GM23338 (cell line): ENCODE measurements at places on chromosomes 2 and 18.

DNA sequence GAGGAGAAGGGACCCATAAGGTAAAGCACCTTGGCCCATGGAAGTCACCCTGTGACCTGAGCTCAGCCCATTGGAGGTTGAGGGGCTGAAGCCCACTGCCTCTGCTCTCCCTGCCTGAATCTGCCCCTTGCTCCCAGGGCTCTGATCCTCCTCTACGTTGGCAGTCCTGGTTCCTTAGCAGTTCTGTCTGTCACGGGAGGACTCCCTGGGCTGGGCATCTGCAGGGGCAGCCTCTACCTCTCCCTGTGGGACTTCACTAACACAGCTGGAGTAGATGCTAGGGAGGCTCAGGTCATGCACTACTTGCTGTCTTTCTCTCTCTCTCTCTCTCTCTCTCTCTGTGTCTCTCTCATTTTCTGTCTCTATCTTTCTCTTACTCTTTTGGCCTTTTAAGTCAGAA is 8.7 kb downstream of the GYPC start:
- DNase-seq, result no peak

- peak; percentile 75 for DNase-seq
Measured at GRCh38 chr2:75560022-75560767, 544 bp downstream of the EVA1A start.

DNA sequence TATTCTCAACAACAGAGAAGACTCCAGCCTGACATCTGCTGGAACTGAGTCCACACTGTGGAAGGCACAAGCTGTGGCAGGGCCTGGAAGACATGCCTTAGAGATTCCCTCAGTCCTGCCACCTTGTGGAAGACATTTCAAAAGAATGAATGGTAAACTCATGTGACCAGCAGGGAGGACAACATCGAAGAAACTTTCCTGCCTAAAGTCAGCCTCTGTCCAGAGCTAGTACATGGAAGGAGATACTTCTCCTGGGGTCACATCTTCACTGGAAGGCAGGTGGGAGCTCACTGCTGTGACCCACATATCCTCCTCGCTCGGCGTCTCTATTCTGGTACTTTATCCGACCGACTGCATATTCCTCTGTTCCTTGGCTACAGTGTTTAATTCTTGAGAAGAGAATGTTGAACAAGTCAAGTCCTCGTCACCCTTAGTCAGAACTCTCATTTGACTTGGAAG is 59.5 kb downstream of the PUM2 start:
- peak; percentile 92 for DNase-seq

DNA sequence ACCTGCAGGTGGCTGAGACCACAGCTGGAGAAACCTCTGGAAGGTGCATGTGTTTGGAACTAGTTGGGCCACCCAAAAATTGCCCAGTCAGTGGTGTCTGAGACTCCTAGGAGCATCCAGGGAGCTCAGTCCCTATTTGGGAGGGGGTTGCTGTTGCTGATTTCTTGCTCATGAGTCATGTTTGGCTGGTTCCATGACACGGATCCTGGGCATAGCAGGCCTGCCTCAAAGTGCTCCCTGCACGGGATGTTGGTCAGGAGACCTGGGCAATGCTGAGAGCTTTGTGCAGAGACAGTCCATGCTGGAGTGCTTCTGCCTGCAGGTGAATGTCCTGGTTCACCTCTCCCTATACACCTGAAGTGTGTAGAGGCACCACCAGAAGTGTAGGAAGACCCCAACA is 194.2 kb downstream of the GLI2 start:
- no peak for DNase-seq

DNA sequence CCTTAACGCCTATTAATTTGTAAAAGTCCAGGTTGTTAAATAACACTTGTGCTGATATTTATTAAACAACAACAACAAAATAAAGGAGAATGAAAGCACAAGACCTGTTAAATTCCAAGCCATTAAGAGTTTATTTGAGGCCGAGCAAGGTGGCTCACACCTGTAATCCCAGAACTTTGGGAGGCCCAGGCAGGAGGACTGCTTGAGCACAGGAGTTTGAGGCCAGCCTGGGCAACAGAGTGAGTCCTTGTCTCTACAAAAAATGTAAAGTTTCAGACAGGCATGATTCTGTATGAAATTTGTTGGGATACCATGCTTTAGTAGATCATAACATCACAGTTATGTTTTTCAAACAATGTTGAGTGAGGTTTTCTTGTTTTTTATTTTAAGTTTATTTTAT is 17.1 kb downstream of the PELI1 start:
- no peak for DNase-seq

DNA sequence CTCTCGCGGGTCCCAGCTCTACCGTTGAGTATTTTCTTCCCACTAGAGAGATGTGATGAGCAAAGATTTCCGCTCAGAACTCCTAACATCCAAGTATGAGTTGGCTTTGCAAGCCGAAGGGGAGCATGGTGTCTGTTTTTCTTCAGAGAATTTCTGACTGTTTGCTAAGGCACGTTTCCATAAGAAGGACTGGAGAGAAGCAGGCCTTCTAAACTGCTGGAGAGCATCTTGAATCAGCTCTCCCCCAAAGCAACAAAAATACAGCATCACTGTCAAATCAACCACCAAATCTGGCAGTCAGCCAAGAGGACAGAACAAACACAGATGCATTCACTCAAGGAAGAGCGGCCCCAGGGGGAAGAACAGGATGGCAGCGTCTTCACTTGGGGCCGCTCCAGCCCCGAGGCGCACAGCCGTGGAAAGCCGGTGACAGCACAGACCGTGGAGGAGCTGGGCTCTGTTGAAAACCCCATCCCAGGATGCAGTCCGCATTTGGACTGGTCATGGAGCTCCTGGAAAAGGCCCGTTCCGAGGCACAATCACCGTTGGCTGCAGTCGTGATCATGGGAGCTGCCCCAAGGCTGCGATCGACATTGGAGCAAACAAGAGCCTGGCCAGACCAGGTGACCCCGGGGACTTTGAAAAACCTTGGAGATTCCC is 101.4 kb downstream of the NFATC1 start:
- DNase-seq, result no peak

DNA sequence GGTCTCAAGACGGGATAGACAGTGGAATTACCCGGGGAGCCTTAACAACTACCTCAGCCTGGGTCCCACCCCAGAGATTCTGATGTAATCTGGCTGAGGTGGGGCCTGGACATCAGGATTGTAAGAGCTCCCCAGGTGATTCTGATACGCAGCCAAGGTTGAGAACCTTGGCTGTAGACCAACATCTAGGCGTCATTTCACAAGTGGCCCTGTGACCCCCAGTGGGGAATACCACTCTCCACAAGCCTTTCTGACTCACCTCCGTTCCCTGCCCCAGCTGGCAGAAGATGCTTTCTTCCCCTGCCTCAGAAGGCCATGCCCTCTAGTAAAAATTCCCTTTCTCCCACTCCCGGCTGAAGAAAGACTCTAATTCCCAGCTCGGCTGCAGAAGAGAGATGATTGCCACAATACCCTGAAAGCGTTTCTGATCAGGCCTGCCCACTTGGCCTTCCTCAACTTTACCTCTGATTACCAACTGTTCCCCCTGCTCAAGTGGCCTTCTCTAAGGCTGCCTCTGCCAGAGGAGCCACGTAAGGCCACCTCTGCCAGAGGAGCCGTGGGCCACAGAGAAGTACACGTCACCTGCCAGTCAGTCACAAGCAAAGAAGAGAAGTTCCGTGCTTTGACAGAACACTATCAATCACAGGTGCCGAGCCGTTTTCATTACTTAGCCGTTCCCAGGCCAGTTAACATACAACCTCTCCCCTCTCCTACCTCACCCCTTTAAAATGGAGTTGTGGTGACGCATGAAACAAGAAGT is 116.8 kb upstream of the PKDCC start:
- DNase-seq, result no peak

DNA sequence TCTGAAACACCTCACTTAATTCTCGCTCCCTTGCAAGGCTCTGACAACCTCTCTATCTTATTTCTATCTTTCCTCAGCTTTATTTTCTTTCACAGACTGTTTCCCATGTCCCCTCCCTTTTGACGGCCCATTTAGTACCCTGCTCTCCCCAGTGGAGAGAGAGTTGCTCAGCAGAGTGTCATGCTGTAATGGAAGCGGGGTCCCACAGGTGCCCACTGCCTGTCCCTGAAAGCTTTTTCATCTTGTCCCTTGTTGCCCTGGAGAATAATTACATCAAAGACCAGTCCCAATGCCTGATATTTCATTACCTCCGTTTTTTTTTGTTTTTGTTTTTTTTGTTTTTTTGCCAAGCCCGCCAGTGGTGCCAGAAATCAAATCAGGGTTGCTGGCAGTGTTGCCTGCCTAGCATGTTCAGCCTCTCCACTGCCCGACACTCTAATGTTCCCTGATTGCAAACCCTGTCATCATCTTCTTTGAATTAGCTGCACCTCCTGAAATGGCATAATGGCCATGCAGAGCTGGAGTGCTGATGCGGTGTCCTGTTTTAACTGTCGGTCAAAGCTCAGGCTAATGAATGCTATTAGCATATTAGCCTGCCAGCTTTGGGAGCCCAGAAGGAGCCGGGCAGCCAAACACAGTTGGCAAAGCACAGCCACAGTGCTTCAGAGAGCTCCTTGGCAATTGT is 71.2 kb upstream of the CAVIN2 start:
- no peak for DNase-seq

GRCh38 chr2:170177950-170178781 is at the start of gene MYO3B:
Gene MYO3B (plus strand): TSS chr2:170178147. CDS start chr2:170178288, 141 bp downstream.
- no peak for DNase-seq

GRCh38 chr2:60246583-60246982 is 306.9 kb downstream of the BCL11A start:
- no peak for DNase-seq

GRCh38 chr18:69947361-69948133 is at the start of gene CD226:
Gene CD226 (minus strand): TSS chr18:69947873. CDS start chr18:69947406, 467 bp downstream.
- DNase-seq, result no peak

DNA sequence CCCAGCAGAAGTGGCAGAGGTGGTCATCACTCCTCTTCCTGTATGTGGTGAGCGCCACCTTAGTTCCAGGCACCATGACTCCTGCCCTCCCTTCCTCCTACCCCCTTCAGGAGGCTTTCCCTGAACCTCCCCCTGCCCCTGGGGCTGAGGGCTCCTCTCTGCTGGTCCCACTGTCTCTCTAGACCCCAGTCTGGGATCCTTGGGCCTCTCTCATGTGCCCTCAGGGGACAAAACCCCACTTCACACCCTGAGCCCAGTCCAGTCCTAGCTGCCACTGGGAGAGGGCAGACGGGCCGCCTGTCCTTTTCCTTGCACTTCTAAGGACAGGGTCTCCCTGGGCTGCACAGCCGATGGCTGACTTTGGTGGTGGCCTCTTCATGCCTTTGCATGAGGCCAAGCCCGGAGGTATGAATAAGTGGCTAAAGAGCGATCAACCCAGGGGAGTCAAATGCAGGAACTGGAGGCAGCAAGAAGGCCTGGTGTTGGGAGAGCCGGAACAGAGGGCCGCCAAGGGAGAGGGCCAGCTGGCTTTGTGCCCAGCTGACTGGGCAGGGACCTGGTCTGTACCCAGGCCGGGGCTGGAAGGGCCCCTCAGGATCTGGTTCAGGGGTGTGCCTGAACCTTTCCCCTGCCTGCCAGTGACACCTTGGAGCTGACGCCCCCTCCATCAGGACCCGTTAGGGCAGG is 29.5 kb downstream of the GLI2 start:
- DNase-seq, result no peak

DNA sequence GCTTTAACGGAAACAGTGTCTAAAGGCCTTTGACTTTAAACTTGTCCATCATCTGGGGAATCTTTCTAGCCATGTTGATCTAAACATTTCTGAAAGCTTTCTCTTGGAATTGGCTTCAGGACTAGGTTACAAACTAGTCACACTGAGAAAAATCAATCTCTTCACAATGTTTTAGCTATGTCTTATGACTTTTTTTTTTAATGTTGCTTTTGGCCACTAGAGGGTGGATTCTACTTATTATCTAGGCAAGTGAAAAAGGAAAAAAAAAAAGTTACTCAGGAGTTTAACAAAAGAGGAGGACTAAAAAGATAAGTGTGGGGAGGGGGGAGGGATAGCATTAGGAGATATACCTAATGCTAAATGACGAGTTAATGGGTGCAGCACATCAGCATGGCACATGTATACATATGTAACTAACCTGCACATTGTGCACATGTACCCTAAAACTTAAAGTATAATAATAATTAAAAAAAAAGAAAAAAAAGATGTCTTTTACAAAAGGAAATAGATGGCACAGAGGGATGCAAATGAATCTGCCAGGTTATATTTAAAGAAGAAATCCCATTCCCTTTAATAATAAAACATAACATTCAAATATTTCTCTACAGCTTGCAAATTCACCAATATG is 160.4 kb upstream of the PID1 start:
- peak; percentile 89 for DNase-seq

DNA sequence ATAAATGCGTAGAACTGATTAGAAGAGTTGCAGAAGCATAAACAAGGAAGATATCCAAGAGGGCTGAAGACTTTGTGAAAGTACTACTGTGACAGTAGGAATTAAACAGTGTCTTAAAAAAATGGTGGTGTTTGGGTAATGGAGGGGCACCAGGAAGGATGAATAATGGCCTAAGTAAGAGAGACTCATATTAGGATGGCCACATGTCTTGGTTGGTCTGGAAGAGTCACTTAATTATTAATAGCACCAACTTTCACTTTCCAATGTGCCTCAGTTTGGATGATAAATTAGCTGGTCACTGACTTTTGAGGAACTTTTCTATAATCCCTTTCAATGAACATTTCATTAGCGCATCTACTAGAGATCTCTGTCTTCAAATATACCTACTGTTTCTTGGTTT is 372.2 kb downstream of the NYAP2 start:
- no peak for DNase-seq

DNA sequence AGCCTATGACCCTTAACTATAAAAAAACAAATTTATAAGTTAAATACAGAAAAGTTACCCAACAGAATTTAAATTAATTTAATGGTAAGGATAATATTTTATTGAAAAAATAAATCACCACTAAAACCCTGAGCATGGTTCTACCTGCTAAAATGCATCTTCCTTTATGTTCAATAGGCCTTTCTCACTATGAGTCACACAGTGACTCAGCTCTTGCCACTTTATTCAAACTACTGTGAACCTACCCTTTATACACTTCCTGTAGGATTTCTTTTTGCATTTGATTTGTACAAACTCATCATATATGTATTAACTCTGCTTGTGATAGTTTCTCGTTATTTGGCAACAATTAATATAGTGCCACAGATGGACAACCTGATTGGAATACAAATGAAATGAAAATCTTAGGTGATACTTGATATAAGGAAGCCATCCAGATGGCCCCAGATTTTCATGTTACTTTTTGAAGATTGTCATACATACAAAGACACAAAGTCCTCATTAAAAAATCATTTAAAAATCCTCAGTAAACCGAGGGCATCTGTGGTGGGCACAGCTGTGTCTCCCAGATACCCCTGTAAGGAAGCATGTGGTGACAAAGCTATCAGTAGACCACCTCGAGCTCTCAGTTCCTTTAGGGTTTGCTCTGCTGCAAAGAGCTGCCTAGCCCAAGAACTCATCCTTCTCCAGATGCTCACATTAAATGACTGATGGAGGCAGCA is 55.2 kb upstream of the COBLL1 start:
- DNase-seq, result no peak

GRCh38 chr2:134307334-134307733 is 53.5 kb downstream of the MGAT5 start:
- no peak for DNase-seq
